ENCODE measurements at places on chromosomes 16 and 17.
A peak's percentile ranks its signal among the peaks of the same experiment; 100 is the strongest.

GRCh38 chr16:85898521-85899442 is at the start of gene IRF8:
IRF8 (plus strand) TSS chr16:85899162; CDS start chr16:85903016, 3,854 bp downstream.
- peak; percentile 52 for DNase-seq

DNA sequence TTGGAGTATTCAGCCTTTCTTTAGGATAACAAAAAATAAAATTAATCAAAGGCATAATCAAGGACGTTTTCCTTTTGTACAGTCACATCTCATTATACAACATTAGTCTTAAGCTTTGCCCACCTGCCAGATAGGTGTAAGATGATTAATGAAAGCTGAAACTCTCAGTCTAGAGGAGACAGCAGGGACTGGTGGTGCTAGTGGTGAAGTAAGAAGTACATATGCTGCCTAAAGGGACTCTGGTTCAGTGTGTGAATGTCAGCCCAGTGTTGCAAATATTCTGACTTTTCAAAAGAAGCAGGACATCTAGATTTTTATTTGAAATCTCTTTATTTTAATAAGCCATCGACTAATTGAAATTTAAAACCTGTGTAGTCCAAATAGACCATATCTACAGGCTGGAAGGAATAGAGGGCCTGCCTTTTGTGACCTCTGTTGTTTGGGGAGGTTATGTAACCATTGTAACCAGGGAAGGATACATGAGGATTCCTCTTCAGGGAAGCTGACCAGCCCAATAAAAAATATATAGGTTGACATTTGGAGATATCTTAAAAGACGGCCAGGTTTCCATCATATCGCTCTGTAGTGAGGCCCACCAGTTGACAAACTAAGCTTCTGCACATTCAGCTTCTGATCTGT is 54.1 kb downstream of the FTO start:
- no peak for DNase-seq

- DNase-seq = no peak
Observed at GRCh38 chr16:84714028-84714427, 14.2 kb downstream of the USP10 start.

DNA sequence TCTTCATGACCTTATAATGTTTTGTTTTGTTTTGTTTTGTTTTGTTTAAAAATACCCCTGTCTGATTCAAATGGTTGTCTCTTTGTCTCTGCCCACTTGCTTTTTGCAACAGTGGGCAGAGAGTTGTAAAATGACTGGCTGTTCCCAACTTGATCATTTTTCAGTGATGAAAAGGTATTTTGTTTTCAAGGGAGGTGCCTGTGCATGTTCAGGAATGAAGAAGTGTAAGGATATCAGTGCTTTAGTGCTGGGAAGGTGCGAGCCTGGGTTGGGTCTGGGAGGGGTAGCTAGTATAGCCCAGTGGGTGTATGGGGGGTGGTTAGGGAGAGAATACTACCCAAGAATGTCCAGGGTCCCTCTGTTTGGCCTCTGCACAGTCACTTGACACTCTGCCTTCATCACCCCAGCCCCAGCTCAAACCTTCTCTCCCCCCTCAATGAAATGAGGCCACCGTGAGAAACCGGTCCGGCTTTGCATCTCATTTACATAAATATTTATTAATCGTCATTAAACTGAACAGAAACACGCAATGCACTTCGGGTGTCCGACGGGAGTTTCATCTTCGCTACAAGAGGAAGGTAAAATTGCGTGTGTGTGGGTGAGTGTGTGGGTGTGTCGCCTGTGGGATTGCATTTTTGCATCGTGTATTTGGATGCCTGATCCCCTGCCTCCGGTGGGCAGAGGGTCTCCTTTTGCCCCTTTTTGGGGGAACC is 4.3 kb downstream of the NEUROD2 start:
- DNase-seq = no peak

DNA sequence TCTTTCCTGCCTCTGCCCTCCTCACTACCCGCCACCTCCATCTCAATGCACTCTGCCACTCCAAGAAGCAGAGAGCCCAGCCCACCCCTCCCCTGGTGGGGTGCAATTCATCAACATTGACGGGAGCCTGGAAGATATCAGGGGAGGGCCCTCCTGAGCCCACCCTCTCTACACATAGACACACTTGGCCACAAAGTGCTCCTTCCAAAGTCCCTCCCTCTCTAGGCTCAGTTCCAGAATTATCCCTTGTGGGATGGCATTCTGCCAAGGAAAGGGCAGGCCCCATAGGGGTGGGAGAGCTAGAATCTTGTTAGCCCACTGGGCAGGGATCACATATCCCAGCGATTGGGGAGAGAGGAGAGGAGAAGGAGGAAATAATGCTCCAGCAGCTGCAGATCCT is 66.2 kb downstream of the TMEM132E start:
- no peak for DNase-seq

DNA sequence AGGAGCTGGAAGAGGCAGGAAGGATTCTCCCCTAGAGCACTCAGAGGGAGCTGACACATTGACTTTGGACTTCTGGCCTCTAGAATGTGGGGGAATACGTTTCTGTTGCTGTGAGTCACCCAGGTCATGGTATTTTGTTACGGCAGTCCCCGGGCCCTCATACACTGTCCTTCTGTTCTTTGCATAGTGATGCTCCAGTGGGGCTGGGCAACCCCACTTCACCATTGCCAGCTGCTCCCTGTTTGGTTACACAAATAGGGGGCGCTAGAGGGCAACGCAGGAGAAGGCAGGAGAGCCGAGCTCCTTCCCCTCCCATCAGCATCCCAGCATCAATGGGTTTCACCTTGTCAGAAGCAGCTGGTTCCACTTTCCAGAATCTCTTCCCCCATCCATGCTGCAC is 257.7 kb upstream of the FOXF1 start:
- DNase-seq = peak; percentile 40

DNA sequence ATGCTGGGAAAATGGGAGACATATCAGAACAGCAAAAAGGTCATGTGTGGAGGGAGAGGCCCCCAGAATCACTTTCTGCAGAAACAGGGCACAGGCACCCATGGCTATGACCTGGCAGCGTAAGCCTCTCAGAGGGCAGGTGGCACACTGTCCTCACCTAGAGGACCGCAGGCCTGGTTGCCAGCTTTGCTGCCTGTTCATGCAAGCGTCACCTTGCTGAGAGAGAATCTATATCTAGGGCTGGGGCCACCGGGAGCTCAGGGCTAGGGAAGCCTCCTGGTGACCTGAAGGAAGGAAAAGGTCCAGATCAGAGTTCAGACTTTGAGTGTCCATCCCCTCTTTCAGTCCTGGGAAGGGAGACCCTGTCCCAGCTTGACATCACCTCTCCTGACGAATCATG is 78.7 kb downstream of the GOSR1 start:
- no peak for DNase-seq

DNA sequence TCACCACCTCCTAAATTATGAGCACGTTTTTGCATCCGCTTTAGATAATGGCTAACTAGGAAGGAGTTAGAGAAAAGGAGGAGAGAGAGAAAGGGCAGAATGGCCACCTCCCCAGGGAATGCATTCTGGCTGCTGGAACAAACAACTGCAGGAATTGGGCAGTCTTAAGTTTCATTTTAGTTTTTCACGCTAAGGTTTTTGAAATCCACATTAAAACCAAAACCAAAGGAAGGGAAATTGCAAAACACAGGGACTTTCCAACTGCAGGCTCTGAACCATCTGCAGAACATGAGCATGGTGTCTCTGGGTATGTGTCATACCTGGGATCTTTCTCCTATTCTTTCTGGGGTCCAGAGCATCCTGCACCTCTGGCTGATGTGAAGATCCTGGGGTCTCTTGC is 12.1 kb upstream of the CCL8 start:
- DNase-seq = peak; percentile 95

GRCh38 chr16:15618392-15618791 is 24.6 kb downstream of the MARF1 start:
- peak; percentile 82 for DNase-seq

DNA sequence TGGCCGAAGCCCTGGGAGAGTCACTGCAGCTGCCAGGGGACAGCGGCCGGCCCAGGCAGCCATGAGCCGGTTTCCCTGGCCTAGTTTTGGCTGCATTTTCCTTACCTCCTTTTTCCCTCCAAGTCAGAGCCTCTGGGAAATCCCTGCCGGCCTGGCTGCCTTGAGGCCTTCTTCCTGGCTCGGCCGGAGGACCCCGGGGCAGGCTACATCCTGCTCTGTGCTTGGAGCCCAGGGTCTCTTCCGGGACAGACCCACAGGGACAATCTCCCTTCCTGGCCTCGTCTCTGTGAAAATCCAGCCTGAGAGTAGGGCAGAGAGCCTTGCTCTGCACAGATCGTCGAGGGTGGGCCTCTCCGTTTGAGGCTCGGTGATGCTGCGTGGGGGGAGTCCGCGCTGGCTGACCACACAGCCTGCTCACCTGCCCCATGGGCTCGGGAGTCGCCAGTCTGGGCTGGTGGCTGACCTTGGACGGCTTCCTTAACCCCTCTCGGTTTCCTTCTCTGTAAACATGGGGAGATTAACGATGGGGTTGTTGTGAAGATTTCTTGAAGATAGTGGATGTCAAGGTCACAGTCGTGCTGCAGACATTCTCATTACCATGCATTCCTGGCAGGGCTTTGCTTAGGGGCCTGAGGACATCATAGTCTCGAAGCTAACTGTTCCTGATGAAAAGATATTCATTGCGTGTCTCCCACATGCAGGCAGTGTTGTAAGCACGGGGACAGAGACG is 34.8 kb upstream of the CIBAR2 start:
- DNase-seq = no peak

- DNase-seq = no peak
Observed at GRCh38 chr16:81394966-81395655, 49.5 kb upstream of the CMIP start.

DNA sequence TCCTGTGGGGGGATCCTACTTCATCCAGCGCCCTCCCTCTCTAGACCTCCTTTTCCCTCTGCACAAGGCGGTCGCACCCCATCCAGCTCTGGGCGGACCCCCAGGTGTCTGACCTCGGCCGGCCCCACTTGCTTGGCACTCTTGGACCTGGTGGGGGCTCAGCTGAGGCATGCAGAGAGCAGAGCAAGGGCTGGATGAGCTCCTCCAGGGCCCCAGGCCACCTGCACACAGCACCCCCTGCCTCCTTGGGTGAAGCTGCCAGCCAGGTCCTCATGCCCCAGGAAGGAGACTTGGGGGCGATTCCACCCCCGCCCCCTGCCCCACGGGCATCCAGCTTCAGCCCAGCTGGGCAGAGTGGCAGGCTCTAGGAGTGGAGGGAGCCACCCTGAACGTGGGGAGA is 159.4 kb upstream of the GSE1 start:
- DNase-seq = no peak

DNA sequence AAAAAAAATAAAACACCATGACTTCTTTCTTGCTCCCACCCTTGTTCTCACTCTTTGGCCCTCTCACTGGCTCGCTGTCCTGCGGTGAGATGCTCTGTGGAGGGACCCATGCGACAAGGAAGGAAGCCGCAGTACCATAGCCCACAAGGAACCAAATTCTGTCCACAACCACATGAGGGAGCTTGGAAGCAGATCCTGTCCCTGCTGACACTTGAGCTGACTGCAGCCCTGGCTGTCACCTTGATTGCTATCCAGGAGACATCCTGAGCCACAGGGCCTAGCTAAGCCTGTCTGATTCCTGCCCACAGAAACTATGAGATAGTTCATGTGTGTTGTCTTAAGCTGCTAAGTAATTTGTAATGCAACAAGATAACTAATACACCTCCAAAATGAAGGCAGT is 4.8 kb upstream of the MT2A start:
- peak; percentile 56 for DNase-seq

- DNase-seq = peak; percentile 43
Observed at GRCh38 chr17:27504188-27504995, 48.1 kb downstream of the KSR1 start.

DNA sequence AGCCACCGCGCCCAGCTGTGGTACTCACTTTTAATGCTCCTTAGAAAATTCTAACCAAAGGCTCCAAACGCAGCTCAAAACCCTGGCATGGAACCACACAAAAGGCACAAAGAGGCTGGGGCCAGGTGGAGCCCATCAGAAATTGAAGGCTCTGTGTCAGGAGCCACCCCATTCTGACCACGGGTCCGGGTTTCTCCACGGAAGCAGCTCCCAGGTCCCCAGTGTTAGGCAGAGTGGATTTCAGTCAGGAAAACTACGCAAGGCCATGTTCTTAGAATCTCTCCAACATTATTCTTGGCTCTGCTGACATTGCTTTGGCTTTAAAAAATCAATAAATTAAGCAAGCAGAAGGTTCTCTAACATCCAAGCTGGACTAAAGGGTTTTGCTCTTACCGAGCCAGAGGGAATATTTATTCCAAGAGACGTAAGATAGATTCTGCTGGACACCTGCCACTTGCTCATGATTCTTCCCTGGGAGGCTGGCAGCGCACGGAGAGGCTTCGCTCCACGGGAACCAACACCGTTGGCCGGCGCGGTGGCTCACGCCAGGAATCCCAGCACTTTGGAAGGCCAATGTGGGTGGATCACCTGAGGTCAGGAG is 93.5 kb downstream of the NXN start:
- no peak for DNase-seq

DNA sequence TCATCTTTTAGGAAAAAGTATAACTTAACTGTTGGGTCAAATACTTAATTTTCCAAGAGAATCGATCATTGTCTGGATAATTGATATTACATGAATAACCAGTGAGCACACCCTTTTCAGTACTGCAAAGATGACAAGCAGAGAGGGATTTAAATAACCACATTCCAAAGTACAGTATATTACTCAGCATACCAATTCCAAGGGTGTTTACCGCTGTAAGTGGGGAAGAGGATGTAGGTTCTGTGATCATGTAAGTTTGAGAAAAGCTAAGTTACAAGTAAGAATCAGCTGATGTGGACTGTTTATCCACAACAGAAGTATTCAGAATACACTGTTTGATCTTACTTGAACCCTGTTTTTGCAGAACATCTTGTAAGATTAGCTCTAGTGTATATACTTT is 6.1 kb downstream of the GDE1 start:
- no peak for DNase-seq

DNA sequence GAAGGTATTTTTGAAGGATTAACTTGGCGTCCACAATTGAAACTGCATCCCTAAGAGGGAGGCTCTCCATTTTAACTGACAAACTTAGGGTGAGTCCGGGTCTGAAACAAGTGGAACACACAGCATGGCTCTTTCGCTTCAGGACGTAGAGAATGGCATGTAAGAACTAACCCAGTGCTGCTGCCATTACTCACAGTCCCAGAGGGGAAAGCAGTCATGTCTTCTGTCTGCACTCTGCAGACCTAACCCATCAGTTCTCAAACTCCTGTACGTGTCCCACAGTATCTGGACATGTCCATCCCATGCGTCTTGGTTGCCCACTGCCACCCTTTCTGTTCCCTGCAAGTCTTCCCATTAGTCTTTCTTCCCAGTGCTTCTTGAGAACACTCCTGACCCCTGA is 563 bp downstream of the ST6GALNAC1 start:
- DNase-seq = no peak
